Activated CD4-positive, alpha-beta memory T cell treated with anti-CD3 and anti-CD28 coated beads, Interleukin-2, amount 10 ng/mL, durations not matched to agents 7 days and 5 days (primary cell): ENCODE measurements at places on chromosomes 7 and 10. TPM values are rescaled to one million over a fixed set of nuclear protein-coding genes. Genes with fewer than 3 reads are reported as not detected.

- H3K27ac ChIP-seq, result no peak overlapping the region
- DNase-seq, result no peak
- H3K27me3 ChIP-seq, result no peaks in the 10 kb centered on the region
- peaks cover 3% of the 10 kb centered on the region for H3K4me1 ChIP-seq
- no peak overlapping the region for H3K4me3 ChIP-seq
These were observed 144.6 kb upstream of the TMEM106B start for GRCh38 chr7:12066521-12066920.

Gene THSD7A
- total RNA-seq, result not detected

DNA sequence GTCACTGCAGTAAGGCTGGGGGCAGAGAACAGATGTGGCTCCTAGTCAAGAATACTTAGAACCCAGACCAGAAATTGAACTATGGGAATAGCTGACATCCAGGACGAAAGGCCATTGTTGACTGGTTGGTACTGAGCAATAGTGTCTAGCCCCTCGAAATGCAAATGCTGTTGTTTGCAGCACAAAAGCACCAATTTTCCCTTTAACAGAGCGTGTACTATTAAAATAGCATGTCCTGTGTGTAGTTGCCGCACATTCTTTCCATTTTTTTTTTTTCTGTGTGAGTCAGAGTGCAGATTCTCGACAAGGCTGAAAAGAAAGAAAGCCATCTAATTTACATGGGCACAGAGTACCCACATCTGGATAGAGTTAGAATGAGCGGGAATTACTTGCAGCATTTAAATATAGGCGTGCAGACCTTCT lies 302.4 kb downstream of the PTEN start:
- no peak for DNase-seq
- no peaks in the 10 kb centered on the region for H3K27me3 ChIP-seq
- H3K4me3 ChIP-seq, result no peak overlapping the region
- H3K4me1 ChIP-seq, result peaks cover 29% of the 10 kb centered on the region

Gene TMEM225B
- 1.9 TPM for total RNA-seq

Gene ZNF800
- total RNA-seq, result 38.0 TPM

DNA sequence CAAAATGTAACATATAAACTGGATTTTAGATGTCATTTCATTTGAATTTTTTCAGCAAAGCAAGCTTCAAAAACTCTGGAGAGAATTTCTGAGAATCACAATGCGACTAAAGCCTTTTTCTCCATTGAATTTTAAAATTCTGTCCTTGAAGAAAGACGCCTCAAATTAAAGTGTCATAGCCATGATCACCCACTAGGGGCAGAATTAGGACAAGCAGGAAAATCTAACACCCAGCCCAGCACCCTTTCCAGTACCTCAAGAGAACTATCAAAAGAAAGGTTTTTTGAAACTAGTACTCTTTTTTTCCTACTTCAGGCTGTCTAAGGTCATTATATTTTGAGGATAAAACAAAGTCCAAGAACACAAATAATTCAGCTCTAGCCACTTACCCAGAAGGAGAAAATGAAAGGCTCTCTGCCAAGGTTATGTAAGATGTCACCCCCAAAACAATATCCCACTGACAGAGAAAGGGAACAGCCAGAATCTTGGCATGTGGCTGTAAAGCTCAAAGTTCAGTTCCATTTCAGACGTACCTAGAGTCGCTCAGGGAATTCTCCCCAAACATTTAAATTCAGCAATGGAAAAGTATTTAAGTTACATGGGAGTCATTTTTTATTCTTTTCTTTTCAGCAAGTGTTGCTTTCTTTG lies 299.4 kb downstream of the SNX13 start:
- no peaks in the 10 kb centered on the region for H3K4me1 ChIP-seq
- no peak overlapping the region for H3K27ac ChIP-seq
- no peak overlapping the region for H3K4me3 ChIP-seq
- DNase-seq, result no peak
- H3K36me3 ChIP-seq, result no peaks in the 10 kb centered on the region
- H3K27me3 ChIP-seq, result peaks cover 12% of the 10 kb centered on the region

DNA sequence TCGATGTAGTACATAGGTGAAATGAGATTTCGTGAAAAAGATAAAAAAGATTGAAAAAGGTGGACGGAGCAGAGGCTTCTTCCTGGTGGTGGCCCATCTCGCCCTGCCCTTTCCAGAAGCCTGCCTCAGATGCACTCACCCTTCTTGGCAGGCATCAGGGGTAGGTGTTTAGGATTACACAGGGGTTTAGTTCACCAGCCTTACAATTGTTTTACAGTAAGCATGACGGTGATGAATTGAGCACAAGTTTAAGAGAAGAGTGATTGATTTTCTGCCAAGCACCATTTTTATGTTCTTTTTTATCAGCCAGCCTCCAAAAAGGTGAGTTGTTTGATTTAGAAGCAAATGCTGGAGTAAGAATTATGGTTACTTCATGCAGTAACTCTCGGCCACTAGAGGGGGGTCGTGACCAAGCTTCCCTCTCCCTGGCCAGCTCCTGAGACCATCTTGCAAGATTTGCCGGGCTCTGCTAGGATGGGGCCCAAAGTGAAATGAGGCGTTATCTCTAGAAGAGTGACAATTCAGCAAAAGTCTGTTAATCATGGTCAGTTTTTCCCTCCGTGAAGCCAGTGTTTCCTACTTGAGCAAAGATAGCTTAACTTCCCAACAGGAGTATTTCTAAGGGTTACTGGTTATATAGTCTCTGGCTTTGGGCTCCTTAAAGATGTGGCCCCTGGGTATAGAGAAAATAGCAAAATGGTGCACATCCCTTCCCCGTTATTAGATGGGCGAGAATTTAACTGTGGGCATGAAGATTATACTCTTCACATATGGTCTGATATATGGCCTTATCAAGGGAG lies 228.8 kb downstream of the BMPER start:
- H3K27me3 ChIP-seq, result no peaks in the 10 kb centered on the region
- no peaks in the 10 kb centered on the region for H3K4me1 ChIP-seq
- H3K36me3 ChIP-seq, result no peaks in the 10 kb centered on the region
- peak; percentile 17 for DNase-seq

- no peak for DNase-seq
- no peaks in the 10 kb centered on the region for H3K4me1 ChIP-seq
- no peak overlapping the region for H3K4me3 ChIP-seq
- peaks cover 74% of the 10 kb centered on the region for H3K36me3 ChIP-seq
- H3K27ac ChIP-seq, result no peak overlapping the region
These were observed 128.6 kb downstream of the APBB1IP start for GRCh38 chr10:26566525-26567350.
